ENCODE measurements at places on chromosomes 4 and X.

DNA sequence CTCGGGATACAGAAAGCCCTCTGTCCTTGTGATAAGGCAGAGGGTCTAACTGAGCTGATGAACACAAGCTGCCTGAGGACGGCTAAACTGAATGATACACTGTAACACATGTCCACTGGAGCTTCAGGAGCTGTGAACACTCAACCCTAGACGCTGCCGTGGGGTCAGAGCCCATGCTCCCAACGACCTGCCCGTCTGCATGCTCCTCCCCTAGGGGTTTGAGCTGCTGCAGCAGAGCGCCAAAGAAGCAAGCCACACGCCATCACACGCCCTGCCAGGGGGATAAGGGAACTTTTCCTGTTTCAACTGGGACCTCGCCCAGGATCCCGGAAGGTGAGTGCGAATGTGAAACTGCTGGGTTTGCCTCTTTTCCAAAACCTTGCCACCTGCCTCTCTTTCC is 361.8 kb downstream of the FAT4 start:
- DNase-seq = no peak

- no peak for DNase-seq
Measured at GRCh38 chr4:81573840-81574239, 102.1 kb upstream of the RASGEF1B start.

DNA sequence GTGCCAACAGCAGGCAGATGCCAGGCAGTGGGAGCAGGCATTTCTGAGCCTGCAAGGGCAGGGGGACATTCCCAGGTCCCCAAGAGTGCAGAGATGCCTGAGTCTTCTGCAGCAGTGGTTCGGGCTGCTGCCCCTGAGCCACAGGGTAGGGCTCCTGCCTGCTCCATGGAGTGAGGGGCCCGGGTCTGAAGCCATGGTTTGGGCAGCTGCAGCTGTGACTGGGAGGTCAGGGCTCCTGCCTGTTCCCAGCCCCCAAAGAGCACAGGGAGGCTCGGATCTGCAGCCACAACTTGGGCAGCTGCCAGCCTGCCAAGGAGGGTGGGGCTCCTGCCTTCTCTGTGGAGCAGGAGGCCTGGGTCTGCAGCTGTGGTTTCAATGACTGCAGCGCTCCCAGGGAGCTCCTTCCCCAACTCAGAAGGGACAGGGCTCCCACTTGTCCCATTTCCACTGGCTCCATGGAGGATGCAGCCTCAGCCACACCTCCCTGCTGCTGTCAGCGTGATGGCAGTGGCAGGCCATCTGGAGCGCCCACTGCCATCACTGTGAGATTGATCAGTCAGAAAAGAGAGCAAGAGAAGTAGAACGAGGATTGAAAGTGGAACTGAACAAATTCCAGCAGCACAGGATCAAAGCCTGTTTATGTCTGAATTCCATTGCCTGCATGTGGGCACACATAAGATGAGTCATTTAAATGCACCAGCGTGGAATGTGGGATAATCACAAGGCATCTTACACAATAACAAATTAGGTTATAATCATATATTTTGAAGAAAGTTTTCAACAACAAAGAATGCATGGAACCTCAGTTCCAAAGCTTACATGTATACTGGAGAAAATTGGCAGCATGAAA is 93.1 kb upstream of the CXorf51A start:
- no peak for DNase-seq

GRCh38 chr4:182238355-182238931 is 4.8 kb upstream of the TENM3 start:
- no peak for DNase-seq

- no peak for DNase-seq
Measured at GRCh38 chr4:112325530-112325929, 28.4 kb downstream of the ALPK1 start.

DNA sequence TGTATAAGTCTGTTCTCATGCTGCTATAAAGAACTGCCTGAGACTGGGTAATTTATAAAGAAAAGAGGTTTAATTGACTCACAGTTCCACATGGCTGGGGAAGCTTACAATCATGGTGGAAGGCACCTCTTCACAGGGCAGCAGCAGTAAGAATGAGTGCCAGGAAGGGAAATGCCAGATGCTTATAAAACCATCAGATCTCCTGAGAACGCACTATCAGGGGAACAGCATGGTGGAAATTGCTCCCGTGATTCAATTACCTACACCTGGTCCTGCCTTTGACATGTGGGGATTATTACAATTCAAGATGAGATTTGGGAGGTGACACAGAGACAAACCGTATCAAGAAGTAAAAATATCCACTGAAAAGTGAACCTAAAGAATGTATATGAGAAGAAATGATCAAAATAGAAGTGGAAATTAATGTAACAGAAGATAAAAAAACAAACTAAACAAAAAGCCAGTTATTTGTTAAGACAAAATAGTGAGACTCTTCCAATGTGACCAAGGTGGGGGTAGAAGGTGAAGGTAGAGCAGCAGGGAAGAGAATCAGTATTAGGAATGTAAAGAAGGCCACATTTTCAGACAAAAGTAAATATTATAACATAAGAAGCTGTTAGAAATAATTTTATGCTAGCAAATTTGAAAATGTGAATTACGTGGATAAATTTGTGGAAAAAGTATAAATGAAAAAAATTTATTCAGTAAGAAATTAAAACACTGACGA is 372.9 kb downstream of the NKX6-1 start:
- DNase-seq = no peak

GRCh38 chr4:40482985-40483647 is 146.5 kb downstream of the RBM47 start:
- peak; percentile 3 for DNase-seq

DNA sequence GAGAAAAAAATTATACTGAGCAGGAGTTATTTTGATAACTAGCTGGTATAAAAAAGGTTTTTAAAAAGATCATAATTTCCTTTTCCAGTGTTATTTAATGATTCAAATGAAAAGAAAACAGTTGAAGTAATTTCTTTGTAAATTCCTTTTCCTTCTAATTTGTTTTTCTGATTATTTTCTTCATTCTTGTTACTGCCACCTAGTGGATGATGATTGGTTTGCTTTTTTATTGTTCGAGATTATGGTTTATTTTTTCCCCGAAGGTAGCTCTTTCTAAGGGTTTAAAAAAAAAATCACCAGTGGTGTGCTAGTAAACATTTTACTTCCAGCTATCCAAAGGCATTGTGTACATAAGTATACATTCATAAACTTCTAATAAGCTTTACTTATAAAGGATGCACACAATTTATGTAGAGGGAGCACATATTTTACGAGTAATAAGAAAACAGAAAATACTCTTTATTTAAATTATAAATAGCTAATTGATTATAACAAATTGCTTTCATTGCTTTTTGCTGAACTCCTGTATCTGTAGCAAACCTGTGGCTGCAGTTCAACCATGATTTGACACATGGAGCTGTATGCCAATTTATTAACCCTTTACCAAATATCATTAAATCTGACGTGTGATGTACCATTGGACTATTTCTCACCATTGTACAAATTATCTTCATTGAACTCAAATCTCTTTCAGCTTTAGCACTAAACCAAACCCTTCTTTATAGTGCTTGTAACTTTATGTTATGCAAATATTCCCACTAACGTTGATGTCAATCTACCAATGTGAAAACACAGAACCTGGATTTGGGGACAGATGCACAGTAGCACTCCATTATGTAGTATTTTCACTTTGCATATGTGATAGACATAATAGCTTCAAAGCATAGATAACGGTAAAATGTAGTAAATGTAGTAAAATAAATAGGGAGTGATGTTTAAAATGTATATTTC is 97.8 kb upstream of the ANK2 start:
- no peak for DNase-seq

DNA sequence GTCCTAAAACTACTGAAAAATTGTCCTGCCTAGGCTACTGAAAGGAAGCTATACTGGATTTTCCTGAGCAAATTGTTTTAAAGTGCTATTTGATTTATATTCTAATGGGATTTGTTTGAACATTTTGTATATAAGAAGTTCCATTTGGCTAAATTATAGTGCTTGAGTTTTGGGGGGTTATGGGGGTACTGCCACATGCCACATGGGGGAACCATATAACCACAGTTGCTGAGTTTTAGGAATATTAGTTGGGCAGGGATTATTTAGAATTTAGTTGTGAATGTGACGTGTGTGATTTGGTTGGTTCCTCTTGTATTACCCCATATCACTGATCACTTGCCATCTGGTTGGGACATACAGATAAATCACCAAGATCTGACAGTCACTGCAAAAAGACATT is 224.5 kb upstream of the TAPT1 start:
- no peak for DNase-seq

DNA sequence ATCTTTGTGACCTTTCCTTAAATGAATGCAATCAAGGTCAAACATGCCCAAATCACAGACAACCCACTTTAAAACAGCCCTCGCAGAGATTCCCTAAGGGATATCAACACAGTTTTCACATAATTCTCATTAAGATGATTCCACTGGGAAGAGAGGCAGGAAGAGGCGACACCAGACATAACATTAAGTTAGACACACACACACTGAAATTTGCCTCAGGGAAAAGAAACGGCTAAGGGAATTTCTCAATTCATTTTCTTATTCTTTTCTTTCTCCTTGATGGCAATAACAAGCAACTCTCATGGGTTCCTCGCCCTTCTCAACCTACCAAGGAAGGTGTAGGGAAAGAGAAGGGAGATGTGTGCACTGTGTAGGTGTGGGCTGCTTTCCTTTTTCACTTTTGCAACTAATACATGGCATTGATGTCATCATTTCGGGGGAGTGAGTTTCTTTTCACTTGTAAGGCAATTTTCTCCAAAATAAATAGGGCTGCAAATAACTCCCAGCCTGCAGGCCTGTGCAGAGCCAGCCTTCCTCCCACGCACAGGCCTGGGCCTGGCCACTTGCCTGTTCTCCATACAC is 41.4 kb downstream of the SOD3 start:
- DNase-seq = no peak
